ENCODE measurements at places on chromosomes 3 and 15.

- DNase-seq = no peak
Observed at GRCh38 chr15:76179023-76179422, 119.2 kb downstream of the TMEM266 start.

- no peak for DNase-seq
Observed at GRCh38 chr15:84898761-84899160, 14.3 kb downstream of the SLC28A1 start.

GRCh38 chr3:76367281-76367680 is 581.9 kb upstream of the ZNF717 start:
- no peak for DNase-seq

DNA sequence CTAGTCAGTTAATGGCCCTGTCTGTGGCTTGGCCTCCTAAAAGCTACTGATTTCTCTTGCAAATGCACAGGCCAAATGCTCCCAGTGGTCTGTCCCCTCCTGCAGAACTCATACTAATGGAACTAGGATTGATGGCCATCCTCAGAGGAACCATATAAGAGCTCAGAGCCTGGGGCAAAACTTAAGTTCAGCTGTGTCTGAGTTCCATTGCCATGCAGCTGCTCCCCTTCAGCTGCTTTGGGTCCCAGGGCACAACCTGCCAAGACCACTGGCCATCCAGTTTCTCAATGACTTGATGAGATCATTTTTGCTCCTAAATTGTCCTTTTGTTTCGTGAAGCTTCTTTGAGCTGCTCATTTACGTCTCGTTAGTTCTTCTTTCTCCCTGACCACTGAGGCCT is 529.5 kb upstream of the TBL1XR1 start:
- DNase-seq = no peak

- DNase-seq = no peak
Observed at GRCh38 chr15:97759363-97759762, 201.1 kb upstream of the ARRDC4 start.

DNA sequence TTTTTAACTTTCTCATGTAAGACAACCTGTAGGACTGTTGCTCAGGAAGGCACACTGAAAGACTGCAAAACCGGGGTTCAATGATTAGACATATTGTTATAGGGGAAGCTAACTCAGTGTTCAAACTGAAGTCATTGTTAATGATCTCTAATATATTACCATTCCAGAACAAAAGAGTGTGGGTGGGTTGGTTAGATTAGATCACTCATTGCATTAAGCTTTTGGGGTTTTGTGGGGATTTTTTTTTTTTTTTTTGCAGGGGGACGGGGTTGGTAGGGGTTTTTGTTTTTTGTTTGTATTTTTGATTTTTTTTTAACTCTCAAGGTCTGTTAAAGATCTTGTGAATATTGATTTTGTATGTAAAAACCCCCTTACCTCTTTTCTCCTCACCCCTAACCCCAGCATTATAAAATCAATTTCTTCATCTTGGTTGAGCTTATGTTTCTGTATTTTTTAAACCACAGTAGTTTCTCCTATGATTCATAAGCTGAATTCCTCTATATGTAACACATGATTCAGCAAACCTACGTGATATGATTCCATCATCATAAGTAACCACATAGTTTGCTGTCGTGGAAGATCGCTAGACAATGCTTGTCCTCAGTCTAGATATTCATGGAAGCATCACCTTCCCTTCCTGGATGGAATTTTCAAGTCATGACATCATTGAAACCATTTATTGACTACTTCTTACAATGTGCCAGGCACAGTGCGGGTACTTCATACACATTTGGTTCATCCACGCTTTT is 544.1 kb upstream of the MDFIC2 start:
- DNase-seq = no peak

- DNase-seq = peak; percentile 65
Observed at GRCh38 chr3:119810018-119810435, 28.1 kb downstream of the NR1I2 start.

GRCh38 chr3:133895208-133896001 is at the start of gene RAB6B:
Gene RAB6B (minus strand): TSS chr3:133895882. CDS start chr3:133895466, 416 bp downstream.
- no peak for DNase-seq

DNA sequence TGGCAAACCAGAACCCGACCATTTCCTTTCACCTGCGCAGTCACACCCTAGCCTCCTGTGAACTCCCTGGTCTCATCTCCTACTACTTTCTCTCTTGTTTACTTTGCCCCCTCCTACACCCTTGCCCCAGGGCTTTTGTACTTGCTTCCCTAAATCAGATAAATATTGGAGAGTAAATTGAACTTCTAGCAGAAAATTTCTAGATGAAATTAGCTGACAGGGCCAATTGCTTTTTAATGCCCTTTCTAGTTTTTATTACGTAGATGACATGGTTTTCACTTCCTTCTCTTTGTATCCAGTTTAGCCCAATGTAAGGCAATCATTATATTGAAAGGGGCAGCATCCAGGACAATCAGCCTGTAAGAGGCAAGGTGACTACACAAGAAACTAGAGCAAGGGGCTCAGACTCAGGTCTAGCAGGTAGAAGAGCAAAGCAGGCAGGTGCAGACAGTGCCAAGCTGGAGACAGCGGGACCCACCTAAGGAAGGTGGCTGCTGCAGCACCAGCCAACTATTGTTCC is 56.2 kb upstream of the TOPAZ1 start:
- no peak for DNase-seq

- no peak for DNase-seq
Observed at GRCh38 chr15:96365781-96366525, 35.5 kb downstream of the NR2F2 start.

DNA sequence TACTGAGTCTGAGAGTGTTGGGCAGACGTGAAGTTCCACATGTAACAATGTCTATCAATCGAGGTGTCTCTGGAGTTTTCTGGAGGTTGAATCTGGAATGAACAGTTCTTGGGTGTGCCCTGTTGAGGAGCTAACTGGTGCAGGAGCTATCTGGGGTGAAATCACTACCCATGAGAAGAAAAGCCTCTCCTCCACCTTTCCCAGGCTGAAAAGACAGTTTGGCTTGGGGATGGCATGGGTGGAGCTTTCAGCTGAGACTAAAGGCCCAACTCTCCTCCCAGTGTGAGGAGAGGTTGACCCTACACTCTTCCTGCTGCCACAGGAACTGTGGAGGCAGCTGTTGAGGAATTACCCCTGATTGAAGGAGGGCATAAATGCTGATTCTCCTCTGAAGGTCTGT is 54.4 kb upstream of the LRRFIP2 start:
- DNase-seq = no peak

DNA sequence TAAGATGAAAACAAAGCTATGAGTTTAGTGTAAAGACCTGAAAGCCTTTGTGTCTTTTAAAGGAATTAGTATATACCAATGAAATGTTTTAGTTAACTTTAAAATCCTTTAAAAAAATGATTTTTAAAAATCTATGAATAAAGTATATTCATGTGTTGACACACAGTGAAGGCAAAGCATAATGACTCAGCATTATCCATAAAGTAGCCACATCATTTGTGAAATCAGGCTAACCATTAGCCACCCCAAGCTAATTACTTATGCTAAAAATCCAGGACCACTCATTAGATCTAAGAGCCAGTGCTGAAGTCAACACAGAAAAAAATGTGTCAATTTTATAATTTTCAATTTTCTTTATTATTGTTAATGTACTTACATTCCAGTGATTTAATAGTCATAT is 310.2 kb downstream of the TBC1D5 start:
- DNase-seq = no peak

DNA sequence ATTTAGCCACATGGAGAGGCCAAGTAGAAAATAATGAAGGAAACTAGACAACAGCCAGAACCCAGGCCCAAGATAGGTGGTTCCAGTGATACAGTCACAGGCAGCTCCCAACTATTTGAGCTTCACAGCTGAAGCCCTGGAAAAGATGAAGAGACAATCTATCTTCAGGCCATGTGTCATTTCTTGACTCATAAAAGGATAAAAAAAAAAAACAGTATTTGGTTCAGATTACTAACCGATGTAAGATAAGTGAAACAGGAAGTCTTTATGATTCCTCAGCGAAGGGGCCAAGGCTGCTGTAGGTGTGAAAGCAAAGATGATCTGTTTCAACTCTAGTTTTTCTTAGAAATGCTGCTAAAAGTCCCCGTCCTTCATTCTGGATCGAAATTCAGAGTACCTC is 394.6 kb downstream of the ZNF385D start:
- DNase-seq = no peak

GRCh38 chr3:170057550-170057949 is 19.8 kb downstream of the GPR160 start:
- no peak for DNase-seq

DNA sequence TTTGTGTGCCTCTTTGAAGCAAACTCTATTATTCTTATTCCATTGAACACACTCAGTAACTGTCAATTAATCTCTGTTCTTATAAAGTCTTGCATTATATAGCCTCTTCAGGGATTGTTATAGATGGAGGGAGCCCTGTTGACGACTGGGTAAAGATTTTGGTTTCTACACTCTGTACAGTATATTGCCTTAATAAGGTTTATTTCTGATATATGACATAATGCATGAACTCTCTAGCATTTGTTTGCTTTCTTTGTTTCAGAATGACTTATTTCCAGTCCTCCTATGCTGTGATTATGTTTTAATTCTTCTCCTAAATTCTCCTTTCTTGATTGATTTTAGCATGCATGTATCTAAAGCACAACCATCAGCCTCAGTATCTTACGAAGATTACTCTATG is 494.9 kb downstream of the DIPK2A start:
- DNase-seq = no peak

DNA sequence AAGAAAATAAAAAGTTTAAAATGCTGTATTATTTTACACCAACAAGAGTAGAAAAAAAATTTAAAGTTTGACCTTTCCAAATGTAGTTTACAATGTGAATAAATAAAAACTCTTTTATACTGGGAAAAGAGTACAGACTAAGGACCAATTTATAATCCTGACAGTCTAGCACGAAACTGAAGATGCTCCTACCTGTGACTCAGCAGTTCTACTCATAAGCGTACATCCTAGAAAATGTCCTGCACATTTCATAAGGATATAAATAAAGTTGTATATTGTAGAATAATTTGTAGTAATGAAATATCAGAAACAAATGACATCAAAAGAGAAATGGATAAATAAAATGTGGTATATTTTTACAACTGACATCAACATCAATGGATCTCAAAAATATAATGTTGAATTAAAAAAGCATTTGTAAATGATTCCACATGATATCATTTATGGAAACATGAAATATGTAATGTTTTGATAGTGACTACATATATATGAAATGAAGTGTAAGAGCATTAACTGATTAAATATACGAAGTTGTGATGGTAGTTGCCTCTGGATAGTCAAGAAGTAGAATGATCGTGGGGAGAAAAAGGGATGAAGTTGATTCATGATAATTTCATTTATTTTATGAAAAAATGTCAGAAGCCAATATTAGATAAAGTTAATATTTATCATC is 161.3 kb upstream of the CBLB start:
- DNase-seq = no peak

- DNase-seq = no peak
Observed at GRCh38 chr3:146889626-146890025, 284.5 kb upstream of the PLSCR5 start.

GRCh38 chr3:175668300-175668699 is 809.2 kb downstream of the NAALADL2 start:
- no peak for DNase-seq
